ENCODE measurements at places on chromosomes 4 and X.

DNA sequence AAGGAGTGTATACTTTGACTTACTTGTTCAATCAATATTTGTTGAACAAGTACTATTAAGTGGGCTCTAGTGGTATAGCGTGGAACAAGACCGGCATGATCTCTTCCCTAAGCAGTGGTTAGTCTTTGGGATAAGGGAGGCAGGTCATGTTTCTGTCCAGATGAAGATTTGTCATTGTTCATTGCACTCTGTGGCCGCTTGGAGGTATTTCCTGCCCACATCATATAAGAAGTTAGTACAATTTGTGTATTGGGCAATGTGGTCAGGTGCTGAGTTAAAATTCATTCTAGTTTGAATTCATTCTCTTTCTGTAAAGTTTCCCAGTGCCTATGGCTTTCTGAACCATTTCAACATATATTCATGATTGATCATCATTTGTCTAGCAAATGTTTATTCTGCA lies 101.1 kb upstream of the SHISA3 start:
- no peak for DNase-seq

DNA sequence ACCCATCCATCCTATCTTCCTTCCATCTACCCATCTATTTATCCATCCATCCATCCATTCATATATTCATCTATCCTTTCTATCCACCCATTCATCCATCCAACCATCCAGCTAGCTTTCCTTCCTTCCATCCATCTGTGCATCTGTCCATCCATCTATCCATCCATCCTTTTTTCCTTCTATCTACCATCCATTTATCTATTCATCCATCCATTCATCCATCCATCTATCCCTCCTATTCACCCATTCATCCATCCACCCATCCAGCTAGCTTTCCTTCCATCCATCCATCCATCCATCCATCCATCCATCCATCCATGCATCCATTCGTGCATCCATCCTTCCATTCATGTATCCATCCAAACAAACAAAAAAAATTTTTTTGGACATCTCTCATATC lies 118.8 kb downstream of the PSAPL1 start:
- DNase-seq: no peak

DNA sequence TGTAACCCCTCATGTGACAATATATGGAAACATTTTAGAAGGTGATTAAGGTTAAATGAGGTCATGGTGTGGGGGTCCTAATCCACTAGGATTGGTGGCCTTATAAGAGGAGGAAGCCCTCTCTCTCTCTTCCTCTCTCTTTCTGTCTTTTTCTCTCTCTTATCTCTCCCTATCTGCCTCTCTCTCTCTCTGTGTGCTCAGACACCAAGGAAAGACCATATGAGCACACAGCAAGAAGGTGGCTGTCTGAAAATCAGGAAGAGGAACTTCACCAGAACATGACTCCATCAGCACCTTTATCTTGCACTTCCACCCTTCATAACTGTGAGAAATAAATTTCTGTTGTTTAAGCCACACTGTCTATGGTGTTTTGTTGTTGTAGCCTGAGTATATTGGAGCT lies 1472.2 kb downstream of the PCDH7 start:
- DNase-seq: no peak

DNA sequence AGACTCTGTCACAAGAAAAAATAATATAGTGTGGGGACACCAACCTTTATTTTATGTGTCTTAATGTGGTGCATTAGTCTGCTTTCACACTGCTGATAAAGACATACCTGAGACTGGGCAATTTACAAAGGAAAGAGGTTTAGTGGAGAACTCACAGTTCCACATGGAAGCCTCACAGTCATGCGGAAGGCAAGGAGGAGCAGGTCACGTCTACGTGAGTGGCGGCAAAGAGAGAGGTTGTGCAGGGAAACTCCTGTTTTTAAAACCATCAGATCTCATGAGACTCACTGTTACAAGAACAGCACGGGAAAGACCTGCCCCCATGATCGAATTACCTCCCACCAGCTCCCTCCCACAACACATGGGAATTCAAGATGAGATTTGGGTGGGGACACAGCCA lies 130.2 kb downstream of the AFF1 start:
- DNase-seq: no peak

DNA sequence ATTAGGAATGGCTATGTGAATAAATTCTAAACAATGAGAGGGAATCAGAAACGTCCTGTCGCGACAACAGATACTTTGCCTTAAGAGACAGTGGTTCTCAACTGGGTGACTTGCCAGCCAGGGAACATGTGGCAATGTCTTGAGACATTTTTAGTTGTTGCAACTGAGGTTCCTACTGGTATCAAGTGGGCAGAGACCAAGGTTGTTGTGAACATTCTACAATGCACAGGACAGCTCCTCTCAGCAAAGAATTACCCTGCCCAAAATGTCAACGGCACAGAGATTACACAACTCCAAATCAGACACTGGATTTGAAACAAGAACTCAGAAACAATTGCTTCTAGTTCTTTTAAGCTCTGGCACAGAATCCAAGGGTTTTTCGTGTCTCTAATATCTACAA lies 128.6 kb downstream of the ARHGAP6 start:
- no peak for DNase-seq

DNA sequence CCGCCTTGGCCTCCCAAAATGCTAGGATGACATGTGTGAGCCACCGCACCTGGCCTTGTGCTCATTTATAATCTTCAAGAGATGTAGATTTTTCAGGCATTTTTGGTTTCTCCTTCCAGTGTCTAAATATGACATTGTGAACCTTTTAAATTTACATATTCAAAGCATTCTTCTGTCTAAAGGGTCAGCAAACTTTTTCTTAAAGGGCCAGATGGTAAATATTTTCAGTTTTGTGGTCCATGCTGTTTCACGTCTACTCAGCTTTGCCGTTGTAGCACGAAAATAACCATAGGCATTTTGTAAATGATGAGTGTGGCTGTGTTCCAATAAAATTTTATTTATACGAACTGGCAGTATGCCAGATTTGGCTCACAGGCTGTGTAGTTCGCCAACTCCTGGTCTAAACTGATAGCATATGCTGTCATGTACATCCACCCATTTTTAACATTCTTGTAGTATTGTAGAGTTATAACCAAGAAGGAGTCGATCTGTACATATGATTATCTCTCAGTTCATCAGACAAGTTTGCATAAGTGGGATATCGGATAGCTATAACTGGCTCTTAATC lies 12.7 kb upstream of the GCNA start:
- no peak for DNase-seq

- no peak for DNase-seq
These were observed 3.3 kb downstream of the COL4A5 start for GRCh38 chrX:108442901-108443464.

DNA sequence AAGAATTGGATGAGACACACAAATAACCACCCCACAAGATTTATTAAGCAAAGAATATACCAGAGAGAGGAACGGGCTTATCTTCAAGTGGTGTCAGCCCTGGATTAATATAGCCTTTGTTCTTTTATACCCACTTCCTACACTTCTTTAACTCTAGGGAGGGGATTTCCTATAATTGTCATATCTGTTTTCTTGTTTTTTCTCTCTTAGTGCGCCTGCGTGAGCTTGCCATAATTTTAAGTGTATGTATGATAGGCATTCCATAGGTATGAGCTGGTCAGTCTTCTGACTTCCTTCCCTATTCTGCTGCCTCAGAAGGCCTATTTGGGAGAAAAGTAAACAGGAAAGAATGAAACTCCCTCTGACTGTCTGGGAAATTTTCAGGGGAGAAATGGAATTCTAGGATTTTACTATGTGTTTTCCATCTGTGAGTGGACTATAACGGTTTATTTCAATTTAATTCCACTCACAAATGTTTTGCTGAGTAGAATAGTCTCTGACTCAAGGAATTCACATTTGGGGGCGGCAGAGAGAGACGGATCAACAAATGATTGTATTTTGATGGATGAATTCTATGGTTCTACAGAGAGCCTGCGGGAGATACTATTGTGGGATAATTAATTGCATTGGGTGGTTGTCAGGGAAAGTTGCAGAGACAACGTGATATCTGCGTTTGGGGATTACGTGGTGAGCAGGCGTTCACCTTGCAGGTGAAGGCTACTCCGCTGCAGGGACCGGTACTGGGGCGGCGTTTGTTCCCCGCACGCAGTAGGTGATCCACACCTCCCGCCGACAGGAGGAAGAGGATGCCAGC lies 626 bp upstream of the CEP135 start:
- DNase-seq: peak; percentile 43

GRCh38 chrX:151393514-151393913 lies 3.5 kb upstream of the VMA21 start:
- peak; percentile 30 for DNase-seq

- no peak for DNase-seq
These were observed 1222.4 kb upstream of the PRKX start for GRCh38 chrX:4935846-4936245.

DNA sequence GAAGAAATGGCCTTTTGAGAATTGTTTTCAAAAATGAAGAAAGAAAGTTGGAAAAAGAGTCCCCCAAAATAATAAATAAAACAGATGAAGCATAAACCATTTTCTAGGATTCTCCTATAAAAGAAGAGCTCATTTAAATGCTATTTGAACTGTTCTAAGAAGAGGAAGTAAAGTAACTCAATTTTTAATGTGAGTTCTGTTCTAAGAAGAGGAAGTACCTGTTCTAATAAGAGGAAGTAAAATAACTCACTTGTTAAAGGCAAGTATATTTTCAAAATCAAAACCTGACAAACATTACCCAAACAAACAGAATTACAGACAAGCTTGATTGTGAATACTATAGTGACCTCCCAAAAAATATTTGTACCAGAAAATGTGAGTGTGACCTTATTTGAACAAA lies 1326.3 kb downstream of the C4orf33 start:
- no peak for DNase-seq

- DNase-seq: no peak
These were observed 211.8 kb downstream of the DTHD1 start for GRCh38 chr4:36493251-36493650.

GRCh38 chr4:1179089-1179441 lies 6.7 kb upstream of the SPON2 start:
- no peak for DNase-seq

- no peak for DNase-seq
These were observed 15.9 kb downstream of the PCGF3 start for GRCh38 chr4:721261-722168.

GRCh38 chrX:23964191-23964590 lies 56.4 kb downstream of the CXorf58 start:
- DNase-seq: no peak

GRCh38 chrX:140525448-140525847 lies 20.6 kb upstream of the SOX3 start:
- DNase-seq: no peak

GRCh38 chr4:139791681-139792080 lies 126.1 kb downstream of the MGST2 start:
- no peak for DNase-seq

- DNase-seq: no peak
These were observed 1.5 kb downstream of the ZNF182 start for GRCh38 chrX:48002319-48002718.

DNA sequence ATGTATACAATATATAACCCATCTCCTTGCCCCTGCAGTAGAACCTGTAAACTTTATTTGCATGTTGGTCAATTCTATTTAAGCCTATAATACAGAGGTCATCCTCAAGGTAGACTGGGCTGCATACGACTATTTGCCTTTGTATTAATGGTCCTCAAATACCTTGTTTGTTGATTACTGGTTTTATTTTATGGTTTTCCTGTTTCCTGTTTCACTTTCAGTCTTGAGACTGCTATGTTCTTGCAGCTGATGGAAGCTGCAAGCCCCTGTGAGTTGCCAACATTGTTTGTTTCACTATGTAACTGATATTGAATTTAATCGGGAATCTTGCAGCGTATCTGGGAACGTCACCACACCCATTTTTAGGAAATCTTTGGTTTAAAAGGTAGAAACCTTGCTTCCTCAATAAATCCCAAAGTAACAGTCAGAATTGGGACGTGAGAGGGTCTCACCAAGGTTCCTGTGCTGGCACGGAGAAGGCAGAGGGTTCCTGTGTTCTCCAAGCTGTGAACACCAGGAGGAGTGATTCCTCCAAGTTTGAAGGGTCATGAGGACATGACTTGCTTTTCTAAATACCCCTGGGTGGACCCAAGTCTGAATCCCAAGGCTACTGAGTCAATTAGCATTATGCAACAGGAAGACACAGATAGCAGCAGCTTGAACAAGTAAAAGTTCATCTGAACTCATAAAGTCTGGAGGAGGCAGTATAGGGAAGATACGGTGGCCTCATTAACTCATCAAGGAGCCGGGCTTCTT lies 110.6 kb upstream of the PNPLA4 start:
- DNase-seq: no peak

DNA sequence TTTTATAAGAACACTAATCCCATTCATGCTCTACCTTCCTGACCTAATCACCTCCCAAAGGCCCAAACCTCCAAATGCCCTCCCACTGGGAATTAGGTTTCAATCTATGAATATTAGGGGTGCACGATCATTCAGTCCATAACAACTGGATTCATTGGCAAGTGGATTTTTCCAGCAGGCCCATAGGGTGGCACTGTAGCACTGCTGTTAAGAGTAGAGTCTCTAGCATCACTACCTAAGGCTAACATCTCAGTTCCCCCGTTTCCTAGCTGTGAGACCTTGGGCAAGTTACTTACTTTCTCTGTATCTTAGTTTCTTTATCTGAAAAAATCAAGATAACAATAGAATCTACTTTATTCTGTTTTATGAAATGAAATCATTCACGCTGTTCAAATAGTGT lies 315.8 kb downstream of the STIM2 start:
- DNase-seq: no peak

GRCh38 chr4:123497340-123497739 lies 100.7 kb downstream of the SPRY1 start:
- DNase-seq: no peak

- no peak for DNase-seq
These were observed 991.0 kb downstream of the ARAP2 start for GRCh38 chr4:35253331-35253730.

DNA sequence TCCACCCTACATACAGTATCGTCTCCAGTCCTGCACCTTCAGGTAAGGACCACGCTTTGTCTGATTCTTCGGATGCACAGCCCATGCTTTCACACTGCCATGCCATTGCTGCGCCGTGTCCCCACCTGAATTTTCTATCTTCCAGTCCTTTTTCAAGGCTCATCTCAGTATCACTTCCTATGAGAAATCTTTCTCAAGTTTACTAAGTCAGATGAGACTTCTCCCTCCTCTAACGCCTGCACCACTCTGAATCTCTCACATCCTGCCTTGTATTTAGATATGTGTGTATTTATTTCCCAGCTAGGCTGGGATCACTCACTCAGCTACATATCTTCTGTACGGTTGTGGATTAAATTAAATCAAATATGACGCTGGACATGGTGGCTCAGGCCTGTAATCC lies 116.8 kb downstream of the SMIM20 start:
- peak; percentile 26 for DNase-seq

GRCh38 chrX:9710332-9710731 lies 55.3 kb downstream of the GPR143 start:
- DNase-seq: no peak

DNA sequence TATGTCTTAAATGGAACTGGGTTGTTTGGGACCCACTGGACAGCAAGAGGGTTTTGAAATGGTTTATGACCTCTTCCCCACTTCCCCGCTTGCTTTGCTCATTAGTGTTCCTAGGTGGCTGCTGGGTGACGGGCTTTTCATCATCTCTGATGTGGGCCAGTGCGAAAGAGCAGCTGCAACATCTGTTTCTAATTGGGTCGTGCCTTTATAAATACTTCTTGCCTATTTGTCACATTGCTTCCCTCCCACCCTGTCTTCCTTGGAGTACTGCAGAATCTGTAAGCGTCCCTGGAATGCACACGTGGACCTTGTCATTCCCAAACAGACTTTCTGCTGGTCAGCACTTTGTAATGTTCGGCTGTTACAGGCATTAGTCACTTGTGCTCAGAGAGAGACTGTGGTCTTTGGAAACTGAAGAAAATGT lies 35.2 kb downstream of the SEPTIN11 start:
- no peak for DNase-seq

Data from activated CD4-positive, alpha-beta T cell treated with anti-CD3 and anti-CD28 coated beads, Interleukin-2, amount 50 U/mL, for 48 hours (primary cell).